ENCODE measurements at places on chromosomes 11 and 22.

- peaks cover 65% of the 10 kb centered on the region for H3K27me3 ChIP-seq
- H3K4me3 ChIP-seq = no peak overlapping the region
- peak; percentile 75 for DNase-seq
- peak overlapping the region; percentile 39 for H3K27ac ChIP-seq
- H3K4me1 ChIP-seq = no peaks in the 10 kb centered on the region
These were observed 41.7 kb downstream of the IGF2 start for GRCh38 chr11:2097356-2097997.

DNA sequence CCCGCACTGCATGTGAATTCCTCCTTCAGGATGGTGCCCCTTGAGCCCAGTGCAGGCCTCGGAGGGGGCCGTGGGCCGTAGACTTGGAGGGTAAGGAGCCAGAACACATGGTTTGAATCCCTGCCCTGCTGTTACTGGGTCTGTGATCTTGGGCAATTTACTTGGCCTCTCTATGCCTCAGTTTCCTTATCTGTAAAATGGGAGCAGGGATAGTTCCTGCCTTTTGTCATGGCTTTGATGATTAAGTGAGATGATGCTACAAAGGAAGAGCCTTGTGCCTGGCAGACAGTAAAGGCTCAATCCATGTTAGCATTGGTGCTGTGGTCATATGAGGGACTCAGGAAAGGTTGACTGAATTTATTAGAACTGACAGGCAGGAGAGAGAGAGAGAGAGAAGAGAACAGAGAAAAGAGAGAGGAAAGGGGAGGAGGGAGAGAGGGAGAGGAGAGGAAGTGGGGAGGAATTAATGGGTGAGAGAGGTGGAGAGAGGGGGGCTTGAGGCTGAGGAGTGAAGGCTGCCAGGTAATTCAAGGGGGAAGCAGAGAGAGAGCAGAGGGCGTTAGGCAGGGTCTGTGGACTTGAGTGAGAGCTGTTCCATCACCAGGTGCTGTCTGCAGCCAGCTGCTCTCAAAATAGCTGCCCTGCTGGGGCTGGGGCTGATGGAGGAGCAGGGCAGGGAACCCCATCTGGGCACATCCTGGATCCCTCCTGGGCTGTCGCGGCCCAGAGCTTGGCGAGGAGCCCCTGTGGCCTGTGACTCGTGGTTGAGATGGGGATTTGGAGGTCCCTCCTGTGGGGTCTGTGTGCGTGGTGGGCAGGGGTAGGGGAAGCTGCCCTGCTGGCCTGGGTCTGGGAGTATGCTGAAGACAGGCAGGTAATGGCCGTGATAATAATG, 44.1 kb downstream of the MCM5 start:
- H3K36me3 ChIP-seq = no peaks in the 10 kb centered on the region
- H3K4me3 ChIP-seq = no peak overlapping the region
- no peaks in the 10 kb centered on the region for H3K4me1 ChIP-seq
- no peak for DNase-seq

GRCh38 chr11:61079416-61080150, 22.7 kb upstream of the CD5 start:
- no peaks in the 10 kb centered on the region for H3K36me3 ChIP-seq
- no peak overlapping the region for H3K27ac ChIP-seq
- DNase-seq = peak; percentile 17
- no peak overlapping the region for H3K4me3 ChIP-seq

- H3K27ac ChIP-seq = no peak overlapping the region
- H3K36me3 ChIP-seq = no peaks in the 10 kb centered on the region
- H3K27me3 ChIP-seq = peaks cover 74% of the 10 kb centered on the region
- peak; percentile 64 for DNase-seq
- H3K4me1 ChIP-seq = peaks cover 11% of the 10 kb centered on the region
These were observed 987 bp upstream of the GRIK4 start for GRCh38 chr11:120510406-120511115.

DNA sequence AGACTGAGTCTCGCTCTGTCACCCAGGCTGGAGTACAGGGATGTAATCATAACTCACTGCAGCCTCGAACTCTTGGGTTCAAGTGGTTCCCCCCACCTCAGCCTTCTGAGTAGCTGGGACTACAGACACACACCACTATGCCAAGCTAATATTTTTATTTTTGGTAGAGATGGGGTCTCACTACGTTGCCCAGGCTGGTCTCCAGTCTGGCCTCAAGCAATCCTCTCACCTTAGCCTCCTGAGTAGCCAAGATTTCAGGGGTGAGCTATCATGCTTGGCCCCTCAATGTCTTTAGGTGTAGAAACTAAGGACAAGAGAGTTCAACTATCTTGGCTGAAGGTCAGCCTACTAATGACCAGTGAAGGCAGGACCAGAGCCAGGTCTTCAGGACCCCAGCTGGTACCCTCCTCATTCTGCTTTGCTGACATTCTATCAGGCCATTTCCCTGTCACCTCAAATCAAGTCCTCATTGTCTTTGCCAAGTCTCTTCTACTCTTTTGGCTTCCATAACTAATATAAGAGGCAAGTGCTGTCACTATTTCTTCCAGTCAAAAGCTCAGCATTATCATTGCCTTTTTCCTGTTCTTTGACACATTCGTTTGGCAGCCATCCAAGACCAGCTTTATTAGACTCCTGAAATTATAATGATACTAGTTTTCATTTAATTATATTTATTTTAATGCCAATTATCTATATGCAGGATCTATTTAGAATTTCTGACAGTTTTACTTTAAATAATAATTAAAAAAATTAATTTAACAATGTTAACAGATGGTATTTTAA, 264.2 kb upstream of the PITPNB start:
- H3K4me3 ChIP-seq = no peak overlapping the region
- H3K27me3 ChIP-seq = no peaks in the 10 kb centered on the region
- peaks cover 40% of the 10 kb centered on the region for H3K4me1 ChIP-seq
- no peaks in the 10 kb centered on the region for H3K36me3 ChIP-seq

GRCh38 chr22:33385611-33386010, 327.4 kb upstream of the SYN3 start:
- peaks cover 28% of the 10 kb centered on the region for H3K36me3 ChIP-seq
- H3K27me3 ChIP-seq = no peaks in the 10 kb centered on the region
- no peak overlapping the region for H3K4me3 ChIP-seq
- H3K4me1 ChIP-seq = no peaks in the 10 kb centered on the region
- no peak for DNase-seq
- no peak overlapping the region for H3K27ac ChIP-seq

DNA sequence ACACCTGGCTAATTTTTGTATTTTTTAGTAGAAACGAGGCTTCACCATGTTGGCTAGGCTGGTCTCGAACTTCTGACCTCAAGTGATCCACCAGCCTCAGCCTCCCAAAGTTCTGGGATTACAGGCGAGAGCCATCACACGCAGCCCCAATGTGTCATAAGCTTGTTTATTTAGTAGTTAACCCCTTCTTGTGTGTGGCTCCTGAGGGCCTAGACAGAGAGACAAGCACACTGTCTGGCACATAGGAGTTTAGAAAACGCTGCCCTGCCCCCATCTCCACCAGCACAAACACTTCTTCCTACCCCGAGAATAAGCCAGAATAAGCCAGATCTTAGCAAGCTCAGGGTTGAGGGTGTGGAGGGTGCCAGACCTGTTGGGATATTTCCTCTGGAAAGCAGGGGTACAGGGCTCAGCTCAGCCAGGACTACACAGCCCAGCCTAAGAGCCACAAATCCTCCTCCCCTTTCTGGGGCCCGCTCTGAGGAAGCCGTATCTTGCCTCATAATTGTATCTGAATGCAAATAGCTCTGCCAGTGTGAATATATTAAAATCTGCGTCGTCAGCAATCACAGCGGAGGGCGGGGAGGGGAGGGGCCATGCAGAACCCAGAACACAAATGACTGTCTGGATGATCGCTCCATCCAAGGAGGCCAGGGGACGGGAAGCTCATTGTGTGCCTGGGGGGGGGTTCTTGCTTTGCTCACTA, 247.3 kb downstream of the MN1 start:
- DNase-seq = no peak
- H3K4me3 ChIP-seq = no peak overlapping the region
- H3K27ac ChIP-seq = no peak overlapping the region
- no peaks in the 10 kb centered on the region for H3K4me1 ChIP-seq
- H3K36me3 ChIP-seq = no peaks in the 10 kb centered on the region

DNA sequence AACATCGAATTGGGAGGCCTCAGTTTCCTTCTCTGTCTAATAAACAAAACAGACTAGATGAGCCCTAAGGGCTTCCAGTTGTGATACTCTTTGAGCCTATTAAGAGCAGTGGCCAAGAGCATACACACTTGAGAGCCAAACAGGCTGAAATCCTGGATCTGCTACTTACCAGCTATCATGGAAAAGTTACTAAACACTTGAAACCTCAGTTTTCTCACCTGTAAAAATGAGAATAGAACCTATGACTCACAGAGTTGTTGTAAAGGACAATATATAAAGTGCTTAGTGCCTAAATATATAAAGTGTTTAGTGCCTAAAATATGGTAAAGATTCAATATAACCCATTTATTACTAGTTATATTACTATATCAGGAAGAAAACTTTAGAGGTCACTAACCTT, 23.7 kb upstream of the GDPD4 start:
- no peak for DNase-seq
- no peak overlapping the region for H3K4me3 ChIP-seq
- peaks cover 9% of the 10 kb centered on the region for H3K36me3 ChIP-seq
- H3K27me3 ChIP-seq = no peaks in the 10 kb centered on the region
- no peak overlapping the region for H3K27ac ChIP-seq
- H3K4me1 ChIP-seq = no peaks in the 10 kb centered on the region

- H3K4me3 ChIP-seq = no peak overlapping the region
- no peak overlapping the region for H3K27ac ChIP-seq
These were observed 127.4 kb downstream of the ELP4 start for GRCh38 chr11:31636983-31637382.

- H3K4me3 ChIP-seq = no peak overlapping the region
- H3K36me3 ChIP-seq = no peaks in the 10 kb centered on the region
- H3K27me3 ChIP-seq = peaks cover 19% of the 10 kb centered on the region
- H3K4me1 ChIP-seq = no peaks in the 10 kb centered on the region
- H3K27ac ChIP-seq = no peak overlapping the region
These were observed 88.4 kb downstream of the CDKN1C start for GRCh38 chr11:2797121-2797711.

DNA sequence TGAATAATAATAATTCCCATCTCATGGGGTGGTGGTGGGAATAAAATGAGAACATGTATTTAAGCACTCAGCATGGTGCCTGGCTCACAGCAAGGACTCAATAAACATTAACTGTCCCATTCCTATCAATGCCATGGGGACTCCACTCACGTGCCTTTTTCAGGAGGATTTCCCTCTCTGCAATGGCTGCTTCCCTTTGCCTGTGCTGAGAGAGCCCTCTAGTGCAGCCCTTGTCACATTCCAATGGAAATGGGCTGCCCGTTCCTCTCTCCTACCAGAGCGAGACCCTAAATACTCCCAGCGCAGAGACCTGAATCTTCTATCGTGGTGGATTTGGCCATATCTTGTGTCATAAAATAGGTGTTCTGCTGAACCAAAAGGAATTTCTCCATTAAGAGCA, 621.5 kb upstream of the B3GAT1 start:
- H3K27me3 ChIP-seq = peaks cover 17% of the 10 kb centered on the region
- H3K36me3 ChIP-seq = no peaks in the 10 kb centered on the region
- DNase-seq = no peak
- H3K4me3 ChIP-seq = no peak overlapping the region
- H3K27ac ChIP-seq = no peak overlapping the region

GRCh38 chr11:121651257-121651605, 198.5 kb upstream of the SORL1-AS1 start:
- H3K4me1 ChIP-seq = peaks cover 13% of the 10 kb centered on the region
- no peak for DNase-seq
- no peak overlapping the region for H3K4me3 ChIP-seq
- no peaks in the 10 kb centered on the region for H3K27me3 ChIP-seq
- no peak overlapping the region for H3K27ac ChIP-seq
- H3K36me3 ChIP-seq = no peaks in the 10 kb centered on the region

DNA sequence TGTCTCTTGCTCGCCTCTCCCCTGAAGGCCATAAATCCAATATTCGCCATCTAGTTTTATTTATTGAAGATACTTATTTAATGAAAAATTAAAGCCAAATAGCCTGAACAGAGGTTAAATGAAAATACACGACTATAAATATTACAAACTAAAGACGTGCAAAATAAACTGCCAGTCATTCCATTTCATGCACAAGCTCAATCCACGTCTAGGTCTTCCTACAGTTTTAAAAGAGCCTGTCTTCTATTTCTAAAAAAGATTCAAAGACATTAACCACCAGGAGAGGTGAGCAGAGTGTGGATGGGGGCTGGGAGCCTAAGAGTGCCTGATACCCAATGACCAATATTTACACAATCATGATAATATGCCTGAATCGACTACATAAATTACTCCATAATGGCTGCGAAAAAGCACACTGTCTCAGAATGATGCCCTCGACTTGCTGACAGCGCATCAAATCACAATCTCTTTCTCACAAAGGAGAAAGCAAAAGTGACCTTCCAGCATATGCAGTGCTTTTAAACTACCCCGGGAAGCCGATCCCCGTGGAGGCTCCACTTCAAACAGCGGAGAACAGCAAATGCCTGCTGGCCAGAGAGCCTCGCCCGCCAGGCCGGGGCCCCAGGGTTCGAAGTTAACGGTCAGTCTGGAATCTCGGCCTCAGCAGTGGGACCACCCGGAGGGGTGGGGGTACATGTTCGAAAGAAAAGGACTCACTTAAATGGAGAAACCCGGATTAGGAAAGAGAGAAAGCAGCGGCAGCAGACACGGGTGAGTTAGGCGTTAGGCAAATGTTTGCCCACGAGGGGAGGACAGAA, 1.7 kb downstream of the FCHSD2 start:
- peaks cover 36% of the 10 kb centered on the region for H3K4me1 ChIP-seq
- peak overlapping the region; percentile 79 for H3K4me3 ChIP-seq
- H3K36me3 ChIP-seq = no peaks in the 10 kb centered on the region
- peak overlapping the region; percentile 94 for H3K27ac ChIP-seq

DNA sequence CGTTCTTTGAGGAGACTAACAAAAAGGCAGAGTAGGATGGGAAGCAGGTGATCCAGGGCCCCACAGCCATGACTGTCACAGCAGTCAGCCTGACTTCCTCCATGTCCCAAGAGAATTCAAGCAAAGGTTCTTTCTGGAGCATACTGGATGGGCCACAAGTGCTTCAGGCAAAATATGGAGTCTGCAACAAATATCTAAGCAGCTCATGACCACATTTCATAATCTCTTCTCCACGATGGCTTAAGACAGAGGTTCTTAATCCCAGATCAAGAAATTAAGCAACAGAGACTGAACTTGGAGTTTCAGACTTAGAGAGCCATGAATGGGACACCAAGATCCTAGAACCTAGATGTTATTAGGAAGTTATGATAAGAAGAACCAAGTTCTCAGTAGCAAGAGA, 31.6 kb downstream of the GUCY1A2 start:
- no peaks in the 10 kb centered on the region for H3K27me3 ChIP-seq
- no peak for DNase-seq
- H3K36me3 ChIP-seq = no peaks in the 10 kb centered on the region
- no peak overlapping the region for H3K4me3 ChIP-seq

DNA sequence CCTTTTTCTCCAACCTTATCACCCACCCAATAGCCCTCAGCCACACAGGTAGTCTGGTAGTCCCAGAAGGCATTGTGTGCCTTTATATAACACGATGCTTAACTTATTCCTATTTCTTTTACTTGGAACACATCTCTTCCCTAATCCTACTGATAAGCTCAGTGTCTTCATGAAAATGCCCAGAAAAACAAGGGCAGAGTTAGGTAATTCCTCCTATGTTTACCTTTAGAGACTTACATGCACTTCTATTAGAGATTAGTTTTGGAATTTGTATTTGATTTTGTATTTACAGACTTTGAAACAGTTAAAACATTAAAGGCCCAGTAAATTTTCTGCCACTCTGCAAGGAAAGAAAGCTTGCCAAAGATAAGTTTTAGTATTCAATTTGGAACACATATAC, 637.8 kb upstream of the CCDC90B start:
- no peaks in the 10 kb centered on the region for H3K36me3 ChIP-seq
- no peaks in the 10 kb centered on the region for H3K27me3 ChIP-seq
- DNase-seq = no peak
- no peak overlapping the region for H3K27ac ChIP-seq
- H3K4me1 ChIP-seq = no peaks in the 10 kb centered on the region
